Stimulated activated CD8-positive, alpha-beta memory T cell treated with anti-CD3 and anti-CD28 coated beads, Interleukin-15, amount 100 ng/mL, for 4 hours (primary cell): ENCODE measurements at places on chromosomes 4 and X.

GRCh38 chr4:76614589-76614988, 179.6 kb downstream of the SHROOM3 start:
- DNase-seq: no peak

DNA sequence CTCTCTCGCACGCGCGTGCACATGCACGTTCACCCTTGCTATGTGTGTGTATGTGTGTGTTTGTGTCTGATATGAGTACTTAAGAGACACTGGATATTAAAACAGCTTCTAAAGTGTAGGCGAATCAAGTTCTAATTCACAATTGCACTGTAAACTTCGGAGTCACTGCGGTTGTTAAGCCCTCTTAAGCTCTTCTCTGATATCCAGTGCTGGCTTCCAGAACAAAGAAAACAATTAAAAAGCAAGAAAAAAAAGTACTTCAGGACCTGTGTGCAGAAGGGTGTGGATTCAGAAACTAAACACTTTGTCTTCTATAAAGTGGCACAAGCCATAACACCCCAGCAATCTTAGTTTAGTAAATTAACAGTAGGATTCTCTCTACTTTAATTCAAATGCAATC, 300.2 kb downstream of the PCDH7 start:
- DNase-seq: no peak

- no peak for DNase-seq
Measured at GRCh38 chr4:17332478-17332877, 179.4 kb downstream of the QDPR start.

- no peak for DNase-seq
Measured at GRCh38 chr4:187633245-187633644, 362.3 kb upstream of the ZFP42 start.

- no peak for DNase-seq
Measured at GRCh38 chr4:181766061-181766548, 477.1 kb upstream of the TENM3 start.

GRCh38 chr4:17252131-17252530, 259.8 kb downstream of the QDPR start:
- DNase-seq: no peak

DNA sequence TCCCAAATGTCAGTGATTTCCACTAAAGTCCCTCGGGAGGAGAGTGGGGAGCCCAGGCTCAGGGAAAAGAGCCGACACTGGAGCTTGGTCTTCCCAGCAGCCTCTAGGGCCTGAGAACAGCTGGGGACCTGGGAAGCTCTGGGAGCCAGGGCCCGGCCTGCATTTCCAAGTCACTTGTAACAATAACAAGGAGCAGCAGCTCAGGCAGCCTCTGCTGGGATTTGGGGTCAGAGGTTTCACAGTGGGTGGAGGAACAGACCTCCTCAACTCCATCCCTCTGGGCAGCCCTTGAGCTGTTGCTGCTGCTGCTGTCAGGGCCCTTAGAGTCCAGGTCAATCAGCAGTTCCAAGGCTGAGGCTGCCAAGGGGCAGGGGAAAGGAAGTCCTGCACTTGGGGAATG, 11.1 kb downstream of the STARD8 start:
- no peak for DNase-seq

- DNase-seq: no peak
Measured at GRCh38 chrX:130716781-130717413, 186.1 kb downstream of the ENOX2 start.

GRCh38 chr4:36255577-36255976, 11.3 kb upstream of the ARAP2 start:
- DNase-seq: peak; percentile 15

DNA sequence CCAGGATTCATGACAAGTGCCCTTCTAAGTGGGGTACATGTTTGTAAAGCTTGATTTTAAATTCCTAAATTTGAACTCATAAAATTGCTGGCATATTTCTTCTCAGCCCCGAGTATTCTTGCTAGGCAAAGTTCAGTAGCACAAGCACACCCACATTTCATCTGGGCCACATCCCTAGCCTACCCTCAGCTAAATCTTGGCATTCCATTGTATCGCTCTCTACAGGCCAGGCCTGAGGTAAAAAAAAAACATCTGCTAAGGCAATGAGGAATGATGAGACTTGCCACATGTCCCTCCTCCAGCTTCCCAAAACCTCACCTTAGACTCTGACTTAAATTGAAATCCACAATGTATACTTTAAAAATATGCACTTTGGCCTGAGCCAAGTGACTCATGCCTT, 51.4 kb upstream of the VCX3B start:
- no peak for DNase-seq
